Kidney (tissue), 22 donors: ENCODE measurements at places on chromosomes 3 and 15. TPM values are rescaled to one million over a fixed set of nuclear protein-coding genes. Genes with fewer than 3 reads are reported as not detected.

- H3K4me3 ChIP-seq = no peak overlapping the region
- H3K36me3 ChIP-seq = no peaks in the 10 kb centered on the region
- no peak overlapping the region for H3K27ac ChIP-seq
- no peaks in the 10 kb centered on the region for H3K4me1 ChIP-seq
These were observed 111.6 kb downstream of the AQP9 start for GRCh38 chr15:58249646-58250312.

DNA sequence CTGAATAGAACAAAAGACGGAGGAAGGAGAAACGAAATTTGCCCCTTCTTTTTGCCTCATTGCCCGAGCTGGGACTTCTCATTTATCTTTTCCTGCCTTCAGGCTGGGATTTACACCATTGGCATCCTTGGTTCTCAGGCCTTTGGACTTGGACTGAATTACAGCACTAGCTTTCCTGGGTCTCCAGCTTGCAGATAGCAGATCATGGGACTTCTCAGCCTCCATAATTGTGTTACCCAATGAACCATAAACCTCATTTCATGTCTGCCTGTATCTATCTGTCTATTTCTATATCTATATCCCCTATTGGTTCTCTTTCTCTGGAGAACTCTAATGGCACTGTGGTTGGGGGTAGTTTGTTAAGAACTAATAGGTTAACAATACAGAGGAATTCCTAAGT is 31.5 kb upstream of the CTXND1 start:
- H3K27ac ChIP-seq = no peak overlapping the region
- no peak overlapping the region for H3K4me3 ChIP-seq
- DNase-seq = no peak
- no peaks in the 10 kb centered on the region for H3K36me3 ChIP-seq

- no peaks in the 10 kb centered on the region for H3K27me3 ChIP-seq
- H3K36me3 ChIP-seq = no peaks in the 10 kb centered on the region
- DNase-seq = no peak
- no peak overlapping the region for H3K4me3 ChIP-seq
- no peak overlapping the region for H3K27ac ChIP-seq
These were observed 54.6 kb downstream of the ARHGEF3 start for GRCh38 chr3:56747150-56747549.

Gene SH2D7
- total RNA-seq = not detected

- H3K27me3 ChIP-seq = no peaks in the 10 kb centered on the region
- H3K27ac ChIP-seq = no peak overlapping the region
- DNase-seq = no peak
- H3K4me3 ChIP-seq = no peak overlapping the region
- H3K4me1 ChIP-seq = peaks cover 7% of the 10 kb centered on the region
- no peaks in the 10 kb centered on the region for H3K36me3 ChIP-seq
These were observed 43.8 kb downstream of the WWTR1 start for GRCh38 chr3:149613988-149614387.

- no peaks in the 10 kb centered on the region for H3K4me1 ChIP-seq
- no peak overlapping the region for H3K4me3 ChIP-seq
- no peak overlapping the region for H3K27ac ChIP-seq
- no peaks in the 10 kb centered on the region for H3K27me3 ChIP-seq
- no peak for DNase-seq
These were observed 204.8 kb upstream of the TSC22D2 start for GRCh38 chr3:150203273-150203672.

- H3K36me3 ChIP-seq = no peaks in the 10 kb centered on the region
- H3K4me1 ChIP-seq = no peaks in the 10 kb centered on the region
- H3K27ac ChIP-seq = no peak overlapping the region
- H3K4me3 ChIP-seq = no peak overlapping the region
These were observed 111.2 kb upstream of the KLHL25 start for GRCh38 chr15:85905751-85906450.

- no peaks in the 10 kb centered on the region for H3K36me3 ChIP-seq
- H3K27ac ChIP-seq = no peak overlapping the region
- H3K27me3 ChIP-seq = peaks cover 21% of the 10 kb centered on the region
- no peaks in the 10 kb centered on the region for H3K4me1 ChIP-seq
These were observed 1.0 kb downstream of the IQSEC1 start for GRCh38 chr3:13072239-13072599.

Gene SRGAP3
- 24.3 TPM for total RNA-seq

DNA sequence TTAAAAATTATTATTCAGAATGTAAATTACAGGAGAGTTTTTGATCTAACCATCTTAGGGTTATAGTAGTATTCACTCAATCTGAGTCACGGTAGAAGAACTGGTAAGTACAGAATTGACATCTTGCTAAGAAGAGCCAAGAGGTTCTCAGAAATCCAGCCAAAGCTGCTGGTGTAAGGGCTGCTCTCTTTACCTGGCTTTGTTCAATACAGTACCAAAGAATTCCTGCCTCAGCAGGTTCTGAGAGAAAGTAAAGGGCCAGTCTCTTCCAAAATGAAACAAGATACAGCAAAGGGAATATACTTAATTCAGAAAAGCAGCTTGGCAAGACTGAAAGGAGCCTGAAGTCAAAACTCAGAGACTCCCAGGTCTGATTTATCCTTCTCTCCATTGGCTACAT is 193.1 kb downstream of the TNIK start:
- no peak for DNase-seq
- H3K27me3 ChIP-seq = no peaks in the 10 kb centered on the region
- H3K4me1 ChIP-seq = no peaks in the 10 kb centered on the region
- no peaks in the 10 kb centered on the region for H3K36me3 ChIP-seq
- no peak overlapping the region for H3K4me3 ChIP-seq

Gene DPPA2
- 0.19 TPM for total RNA-seq

GRCh38 chr3:10155658-10156057 is 9.1 kb upstream of the IRAK2 start:
- no peak for DNase-seq
- no peaks in the 10 kb centered on the region for H3K27me3 ChIP-seq
- no peak overlapping the region for H3K27ac ChIP-seq
- H3K36me3 ChIP-seq = peaks cover 4% of the 10 kb centered on the region

GRCh38 chr3:190058521-190059241 is 62.0 kb downstream of the P3H2 start:
- H3K27ac ChIP-seq = no peak overlapping the region
- H3K4me3 ChIP-seq = no peak overlapping the region
- DNase-seq = peak; percentile 72
- H3K36me3 ChIP-seq = no peaks in the 10 kb centered on the region

Gene KIF7
- total RNA-seq = 4.2 TPM

DNA sequence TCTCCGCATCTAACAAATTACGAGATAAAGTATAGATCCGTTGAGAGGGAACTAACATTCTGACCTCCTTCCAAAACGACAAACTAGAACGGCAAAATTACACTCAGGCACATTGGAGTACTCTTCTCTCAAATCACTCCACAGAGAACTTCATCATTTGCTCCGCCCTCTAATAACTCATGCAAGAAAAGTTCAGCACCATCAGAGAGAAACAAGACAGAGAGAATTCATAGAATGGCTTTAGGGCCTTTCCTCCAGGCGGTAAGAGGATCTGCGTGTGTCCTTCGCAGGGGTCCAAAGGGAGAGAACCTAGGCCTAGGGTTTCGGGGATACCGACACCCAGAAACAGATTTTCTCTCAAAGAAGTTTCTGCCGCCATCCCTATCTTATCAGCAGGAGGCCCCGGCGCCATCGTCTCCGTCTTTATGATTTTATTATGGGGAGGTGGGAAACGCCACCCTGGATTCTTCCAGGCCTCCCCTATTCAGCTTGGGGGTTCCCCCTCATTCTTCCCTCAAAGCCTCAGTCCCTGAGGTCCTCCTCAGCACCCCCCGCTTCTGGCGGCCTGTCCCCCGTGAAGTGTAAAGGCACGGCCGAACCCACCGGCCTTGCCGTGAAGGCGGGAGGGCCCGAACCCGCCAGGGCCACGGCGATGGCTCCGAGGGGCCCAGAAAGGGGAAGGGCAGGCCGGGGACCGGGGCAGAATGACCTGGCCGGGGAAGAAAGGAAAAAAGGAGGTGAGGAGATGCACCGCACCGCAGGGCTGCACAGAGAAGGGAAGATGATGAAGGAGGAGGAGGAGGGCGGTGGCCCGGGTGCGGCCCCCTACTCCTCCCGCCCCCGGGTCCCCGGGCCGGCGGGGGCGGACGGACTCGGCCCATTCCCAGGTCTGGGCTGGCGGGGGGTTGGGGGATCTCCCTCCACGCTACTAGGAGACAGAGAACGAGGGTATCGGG is 768 bp downstream of the UBXN7 start:
- no peaks in the 10 kb centered on the region for H3K27me3 ChIP-seq
- DNase-seq = peak; percentile 90
- H3K27ac ChIP-seq = peak overlapping the region; percentile 56
- H3K4me1 ChIP-seq = no peaks in the 10 kb centered on the region

DNA sequence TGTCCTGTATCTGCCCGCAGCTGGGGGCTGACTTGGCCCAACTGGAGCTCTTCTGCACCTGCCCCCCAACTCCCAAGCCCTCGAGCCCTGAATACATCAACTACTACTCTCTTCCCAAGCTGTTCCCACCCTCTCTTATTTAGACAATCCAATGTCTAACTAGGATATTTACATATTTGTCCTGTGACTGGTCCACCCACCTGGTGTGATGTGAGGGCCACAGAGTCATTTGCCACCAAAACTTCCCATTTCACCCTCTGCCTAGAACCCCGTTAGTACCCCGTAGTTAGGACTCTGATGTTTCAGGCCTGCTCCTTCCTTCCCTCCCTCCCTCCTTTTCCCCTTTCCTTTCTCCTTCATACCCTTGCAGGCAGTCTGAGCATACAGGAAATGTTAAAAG is 6.4 kb downstream of the CPLX3 start:
- no peak overlapping the region for H3K4me3 ChIP-seq
- peaks cover 2% of the 10 kb centered on the region for H3K36me3 ChIP-seq
- peaks cover under 1% of the 10 kb centered on the region for H3K27me3 ChIP-seq
- no peak overlapping the region for H3K27ac ChIP-seq
- no peak for DNase-seq
- H3K4me1 ChIP-seq = no peaks in the 10 kb centered on the region

GRCh38 chr15:97425596-97425995 is 534.9 kb upstream of the ARRDC4 start:
- H3K36me3 ChIP-seq = no peaks in the 10 kb centered on the region
- no peak for DNase-seq
- H3K4me3 ChIP-seq = no peak overlapping the region
- H3K27ac ChIP-seq = no peak overlapping the region
- no peaks in the 10 kb centered on the region for H3K4me1 ChIP-seq

GRCh38 chr3:187978433-187979011 is 175.4 kb upstream of the LPP start:
- H3K27ac ChIP-seq = no peak overlapping the region
- H3K36me3 ChIP-seq = no peaks in the 10 kb centered on the region
- no peaks in the 10 kb centered on the region for H3K27me3 ChIP-seq
- H3K4me3 ChIP-seq = no peak overlapping the region
- DNase-seq = no peak

- peaks cover 12% of the 10 kb centered on the region for H3K36me3 ChIP-seq
- peaks cover 47% of the 10 kb centered on the region for H3K4me1 ChIP-seq
- no peaks in the 10 kb centered on the region for H3K27me3 ChIP-seq
- no peak for DNase-seq
- peak overlapping the region; percentile 73 for H3K27ac ChIP-seq
These were observed 46.0 kb downstream of the KLF13 start for GRCh38 chr15:31372635-31373091.

Gene PRTG
- total RNA-seq = 6.4 TPM

DNA sequence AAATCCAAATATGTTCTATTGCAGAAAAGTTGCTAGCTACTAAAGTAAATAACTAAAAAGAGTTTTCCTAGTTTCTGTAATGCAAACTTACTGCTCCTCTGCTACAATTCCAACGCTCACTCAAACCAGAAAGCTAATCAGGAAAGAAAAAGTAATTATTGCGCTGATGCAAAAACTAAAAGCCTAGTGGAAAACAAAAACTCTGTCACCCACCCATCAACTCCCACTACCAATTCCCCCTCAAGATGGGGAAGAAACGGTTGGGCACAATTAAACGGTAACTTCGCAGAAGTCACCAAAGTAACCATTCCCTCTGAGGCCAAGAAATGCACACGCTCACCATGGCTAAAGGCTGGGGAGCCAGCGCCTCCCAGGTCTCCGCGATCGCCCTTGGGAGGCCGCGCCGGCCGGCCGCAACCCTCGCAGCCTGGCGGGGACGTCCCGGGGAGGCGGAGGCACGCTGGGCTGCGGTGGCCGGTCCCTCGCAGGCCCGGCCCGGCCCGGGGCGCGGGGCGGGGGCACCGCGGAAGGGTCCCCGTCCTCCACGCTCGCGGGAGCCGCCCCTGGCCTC is 684 bp downstream of the SLTM start:
- no peaks in the 10 kb centered on the region for H3K36me3 ChIP-seq
- peaks cover 17% of the 10 kb centered on the region for H3K4me1 ChIP-seq
- peak overlapping the region; percentile 96 for H3K4me3 ChIP-seq
- peak overlapping the region; percentile 99 for H3K27ac ChIP-seq

GRCh38 chr3:152556731-152557254 is 278.1 kb upstream of the P2RY1 start:
- H3K4me3 ChIP-seq = no peak overlapping the region
- no peak for DNase-seq
- H3K27ac ChIP-seq = peak overlapping the region; percentile 28
- H3K4me1 ChIP-seq = peaks cover 3% of the 10 kb centered on the region
- no peaks in the 10 kb centered on the region for H3K36me3 ChIP-seq

Gene HRG
- total RNA-seq = 0.35 TPM

DNA sequence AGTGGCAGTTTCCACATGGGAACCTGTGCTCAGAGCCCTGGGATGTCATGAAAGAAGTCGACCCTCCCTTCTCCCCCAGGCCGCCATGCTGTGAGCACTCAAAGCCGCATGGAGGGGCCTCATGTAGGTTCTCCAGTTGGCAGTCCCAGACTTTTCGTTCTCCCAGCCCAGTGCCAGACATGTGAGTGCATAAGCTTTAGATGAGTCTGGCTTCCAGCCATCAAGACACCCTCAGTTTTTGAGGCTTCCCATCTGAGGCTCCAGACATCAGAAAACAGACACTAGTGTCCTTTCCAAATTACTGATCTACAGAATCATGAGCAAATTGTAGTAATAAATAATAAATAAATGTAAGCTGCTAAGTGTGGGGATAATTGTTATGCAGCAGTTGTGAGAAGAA is 136.5 kb upstream of the AGBL1 start:
- H3K27me3 ChIP-seq = no peaks in the 10 kb centered on the region
- H3K27ac ChIP-seq = no peak overlapping the region
- H3K4me3 ChIP-seq = no peak overlapping the region
- no peak for DNase-seq

DNA sequence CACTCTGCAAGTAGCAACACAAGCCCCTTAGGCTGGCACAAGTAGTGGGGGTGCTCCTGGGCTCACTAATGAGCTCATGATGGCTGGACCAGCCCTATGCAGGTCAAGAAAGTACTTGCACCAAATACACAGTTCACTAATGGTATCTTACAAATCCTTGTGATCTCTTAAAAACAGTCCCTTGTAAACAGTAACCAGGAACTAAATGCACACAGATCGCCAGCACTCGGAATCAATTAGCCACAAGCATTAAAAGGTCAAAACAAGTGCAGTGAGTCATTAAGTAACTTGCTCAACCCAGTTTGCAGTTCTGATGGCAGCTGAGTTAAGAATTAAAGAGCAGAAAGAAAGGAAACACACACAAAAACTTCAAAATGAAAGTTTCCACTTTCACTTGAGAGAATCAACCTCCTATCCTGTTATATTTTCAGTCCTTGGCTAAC is 43.2 kb downstream of the ARHGEF3 start:
- H3K4me1 ChIP-seq = peaks cover 12% of the 10 kb centered on the region
- no peak overlapping the region for H3K4me3 ChIP-seq
- H3K27ac ChIP-seq = peak overlapping the region; percentile 34
- peaks cover 4% of the 10 kb centered on the region for H3K36me3 ChIP-seq

Gene ASB14
- total RNA-seq = not detected

- no peaks in the 10 kb centered on the region for H3K36me3 ChIP-seq
- no peaks in the 10 kb centered on the region for H3K27me3 ChIP-seq
- H3K4me3 ChIP-seq = no peak overlapping the region
- no peak for DNase-seq
These were observed 25.7 kb downstream of the CEP152 start for GRCh38 chr15:48785195-48785594.
